IPS DF 19.7 (cell line): ENCODE measurements at places on chromosomes 2 and 18.

DNA sequence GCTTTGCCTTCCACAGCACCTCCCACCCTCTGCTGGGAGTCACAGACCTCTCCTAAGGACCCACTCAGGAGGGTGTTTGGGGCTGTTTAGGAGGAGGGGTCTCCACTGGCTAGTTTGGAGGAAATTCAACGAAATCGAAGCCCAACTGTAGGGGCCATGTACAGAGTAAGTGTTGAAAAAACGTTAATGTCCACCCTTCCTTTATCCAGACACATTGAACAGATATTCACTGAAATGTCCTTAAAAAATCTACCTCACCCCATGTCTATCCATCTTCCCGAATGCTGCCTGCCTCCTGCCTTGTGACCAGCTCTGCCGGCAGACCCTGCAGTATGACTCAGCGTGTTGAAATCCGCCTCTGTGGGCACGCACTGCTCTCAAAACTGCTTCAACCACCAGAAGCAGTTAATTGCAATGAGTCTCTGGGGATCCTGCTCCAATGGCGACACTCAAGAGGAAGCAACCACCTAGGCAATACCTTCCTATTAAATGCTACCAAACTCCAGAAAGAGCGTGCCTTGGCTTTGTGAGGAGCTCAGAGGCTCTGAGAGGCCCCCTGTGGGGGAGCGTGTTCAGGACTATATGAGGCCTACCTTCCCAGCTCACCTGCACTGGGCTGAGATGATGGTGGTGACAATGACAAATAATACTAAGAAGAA, 61.4 kb upstream of the RTN4 start:
- DNase-seq: no peak

GRCh38 chr2:70785137-70785911, 5.1 kb downstream of the FIGLA start:
- DNase-seq: no peak

- DNase-seq: no peak
Observed at GRCh38 chr2:150609831-150610582, 122.5 kb upstream of the RND3 start.

GRCh38 chr18:9571546-9571945, 42.8 kb downstream of the PPP4R1 start:
- no peak for DNase-seq

DNA sequence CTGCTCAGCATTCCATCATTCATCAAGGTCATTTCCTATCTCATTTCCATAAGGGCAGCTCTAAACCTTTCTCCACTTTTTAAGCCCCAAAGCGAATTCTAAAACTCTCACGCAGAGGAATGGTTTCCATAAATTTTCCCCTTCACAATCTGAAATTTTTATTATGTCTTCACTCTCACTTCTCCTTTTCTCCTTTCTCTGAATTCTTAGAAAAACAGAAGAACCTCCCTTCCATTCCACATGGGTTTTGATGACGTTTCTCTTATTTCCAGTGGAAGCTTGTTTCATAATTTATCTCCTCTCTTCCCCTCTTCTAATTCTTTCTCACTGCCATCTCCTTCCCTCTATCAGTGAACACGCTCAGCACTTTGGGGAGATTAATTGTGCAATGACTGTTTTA, 97.3 kb downstream of the SPATS2L start:
- no peak for DNase-seq

GRCh38 chr2:179917272-179917671, 55.9 kb upstream of the ZNF385B start:
- DNase-seq: no peak

- peak; percentile 82 for DNase-seq
Observed at GRCh38 chr2:72825257-72826155, at the start of gene EXOC6B. Gene EXOC6B, minus strand, starts transcription at chr2:72826033.

- DNase-seq: no peak
Observed at GRCh38 chr2:197813093-197813787, 8.8 kb downstream of the PLCL1 start.

DNA sequence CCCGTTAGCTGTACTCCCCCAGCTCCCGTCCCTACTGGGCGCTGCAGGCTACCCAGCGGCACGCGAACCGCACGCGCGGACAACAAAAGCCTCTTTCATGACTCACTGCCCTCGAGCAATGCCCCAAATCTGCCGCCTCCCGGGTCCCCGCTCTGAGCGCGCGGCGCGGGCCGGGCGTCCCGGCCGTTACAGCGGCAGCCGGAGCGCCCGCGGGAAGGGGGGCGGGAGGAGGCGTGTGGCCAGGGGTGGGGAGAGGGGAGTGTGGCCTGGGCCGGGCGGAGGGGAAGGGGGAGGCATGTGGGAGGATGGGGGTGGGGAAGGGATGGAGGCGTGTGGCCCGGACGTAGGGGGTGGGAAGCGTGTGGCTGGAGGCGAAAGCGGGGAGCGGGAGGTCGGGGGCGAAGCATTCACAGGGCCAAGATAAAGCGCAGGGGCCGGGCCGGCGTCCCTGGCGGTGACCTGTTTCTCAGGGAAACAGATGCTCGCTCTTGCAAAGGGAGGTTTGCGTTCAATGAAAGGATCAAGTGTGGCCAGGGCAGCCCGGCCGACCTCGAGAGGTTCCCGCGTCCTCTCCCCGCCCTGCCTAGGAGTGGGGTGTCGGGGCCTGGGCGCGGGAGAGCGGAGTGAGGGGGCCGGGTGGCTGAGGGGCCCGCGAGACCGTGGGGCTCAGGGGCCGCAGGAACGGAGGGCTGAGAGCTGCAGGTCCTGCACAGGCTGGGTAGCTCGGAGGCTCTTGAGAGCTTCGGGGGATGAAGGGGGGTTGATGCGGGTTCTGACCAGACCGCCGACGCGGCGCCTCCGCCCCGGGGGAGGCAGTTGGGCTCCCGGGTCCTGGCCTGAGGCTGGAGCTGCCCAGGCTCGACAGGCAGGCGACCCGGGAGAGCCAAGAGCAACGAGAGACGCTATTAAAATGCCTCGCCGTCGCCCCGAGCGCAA, 3.5 kb upstream of the NEUROD1 start:
- no peak for DNase-seq

GRCh38 chr2:174007010-174007409, 41.8 kb upstream of the SP3 start:
- no peak for DNase-seq

GRCh38 chr18:7896805-7897518, 329.8 kb downstream of the PTPRM start:
- no peak for DNase-seq

- DNase-seq: no peak
Observed at GRCh38 chr2:39007875-39008504, 112.9 kb downstream of the SOS1 start.

GRCh38 chr2:53220969-53221368, 546.6 kb upstream of the CHAC2 start:
- DNase-seq: no peak

GRCh38 chr2:112749755-112750559, 14.5 kb downstream of the CKAP2L start:
- no peak for DNase-seq

GRCh38 chr2:157364257-157364974, 38.8 kb upstream of the ERMN start:
- DNase-seq: no peak

GRCh38 chr2:180980943-180981911, 822 bp downstream of the UBE2E3 start:
- DNase-seq: no peak

DNA sequence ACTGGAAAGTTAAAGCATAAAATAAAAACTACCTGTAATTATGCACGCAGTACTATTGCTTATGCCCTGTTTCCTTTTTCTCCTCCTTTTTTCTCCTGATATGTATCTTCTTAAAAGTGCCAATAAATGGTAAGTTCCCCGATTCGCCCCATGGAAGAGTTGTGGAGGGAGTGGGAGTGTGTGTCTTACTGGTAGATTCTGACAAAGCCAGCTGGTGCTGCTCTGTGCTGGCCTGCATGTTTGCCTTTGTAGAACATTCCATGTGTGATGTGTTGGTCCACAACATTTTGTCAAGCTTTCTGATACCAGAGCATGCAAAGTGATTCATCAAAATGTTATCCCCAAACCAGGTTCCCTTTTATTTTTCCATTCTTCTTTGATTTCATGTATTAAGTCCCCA, 356.9 kb upstream of the RAB12 start:
- no peak for DNase-seq

GRCh38 chr2:61632276-61633169, 94.4 kb upstream of the XPO1 start:
- no peak for DNase-seq
